Uterus (tissue), 4 donors: ENCODE measurements at places on chromosomes 4 and X. TPM values are rescaled to one million over a fixed set of nuclear protein-coding genes. Genes with fewer than 3 reads are reported as not detected.

Gene RAB33A
- 1.8 TPM for total RNA-seq

- no peak for DNase-seq
Measured at GRCh38 chr4:76905521-76905920, 7.6 kb upstream of the SOWAHB start.

DNA sequence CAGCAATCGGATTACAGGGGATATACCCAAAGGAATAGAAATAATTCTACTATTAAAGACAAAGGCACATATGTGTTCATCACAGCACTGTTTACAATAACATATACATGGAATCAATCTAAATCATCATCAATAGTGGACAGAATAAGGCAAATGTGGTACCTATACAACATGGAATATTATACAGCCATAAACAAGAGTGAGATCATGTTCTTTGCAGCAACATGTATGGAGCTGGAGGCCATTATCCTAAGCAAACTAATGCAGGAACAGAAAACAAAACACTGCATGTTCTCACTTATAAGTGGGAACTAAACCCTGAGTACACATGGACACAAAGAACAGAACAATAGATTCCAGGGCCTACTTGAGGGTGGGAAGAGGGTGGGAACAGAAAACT lies 163.2 kb downstream of the CFAP299 start:
- no peak for DNase-seq

DNA sequence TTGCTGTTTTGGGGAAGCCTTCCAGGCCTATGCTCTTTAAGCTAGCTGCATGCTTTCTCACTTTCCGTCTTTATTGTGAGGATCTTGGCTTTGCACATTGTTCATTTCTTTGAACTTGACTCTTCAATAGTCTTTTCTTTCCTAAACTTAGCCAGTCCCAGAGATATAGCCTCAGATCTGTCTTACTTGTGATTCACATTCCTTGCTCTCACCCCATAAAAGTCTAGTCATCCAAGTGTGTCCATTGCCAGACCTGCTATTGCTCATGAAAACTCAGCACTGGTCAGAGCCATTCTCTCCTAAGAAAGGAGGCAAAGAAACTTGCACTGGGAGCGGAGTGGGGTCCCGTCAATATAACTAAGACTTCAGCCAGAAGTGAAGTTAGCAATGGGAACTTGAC lies 275.0 kb upstream of the CTSO start:
- DNase-seq, result no peak

- DNase-seq, result no peak
Measured at GRCh38 chr4:139809757-139810140, 144.1 kb downstream of the MGST2 start.
